ENCODE measurements at places on chromosomes 16 and 17.

DNA sequence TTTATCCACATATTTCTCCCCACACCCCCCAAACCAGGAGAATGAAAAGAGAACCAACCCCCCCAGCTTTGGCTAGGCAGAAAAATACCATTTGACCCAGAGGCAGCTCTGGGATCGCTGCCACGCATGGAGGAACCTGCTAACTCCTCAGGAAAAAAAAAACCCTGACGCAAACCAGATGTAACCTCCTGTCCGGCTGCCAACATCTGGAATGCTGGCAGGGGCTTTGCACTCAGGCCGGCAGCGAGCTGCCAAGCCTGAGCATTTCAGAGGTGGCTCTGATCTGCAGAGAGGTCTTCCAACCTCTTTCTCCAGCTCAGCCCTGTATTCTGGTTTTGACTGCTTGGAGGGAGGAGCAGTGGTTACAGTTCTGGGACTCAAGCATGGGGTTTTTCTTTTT lies 8.2 kb downstream of the IGFBP4 start:
- no peak for DNase-seq

DNA sequence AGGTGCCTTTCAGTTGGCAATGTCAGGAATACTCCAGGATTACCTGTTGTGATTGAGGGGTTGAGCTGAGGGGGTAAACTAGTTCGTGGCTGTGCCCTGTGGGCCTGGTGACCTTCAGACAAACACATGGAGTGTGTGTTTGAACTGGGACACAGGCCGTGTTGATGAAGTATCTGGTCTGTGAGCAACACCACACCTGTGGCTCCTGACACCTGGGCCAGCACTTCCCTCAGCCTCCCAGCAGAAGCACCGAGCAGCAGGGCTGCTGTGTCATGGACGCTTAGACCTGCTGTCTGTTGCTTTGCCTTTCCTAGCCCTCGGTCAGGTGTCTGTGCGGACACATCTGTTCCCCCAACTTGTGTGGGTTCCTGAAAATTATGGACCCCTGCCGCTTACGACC lies 82.9 kb downstream of the KSR1 start:
- no peak for DNase-seq

DNA sequence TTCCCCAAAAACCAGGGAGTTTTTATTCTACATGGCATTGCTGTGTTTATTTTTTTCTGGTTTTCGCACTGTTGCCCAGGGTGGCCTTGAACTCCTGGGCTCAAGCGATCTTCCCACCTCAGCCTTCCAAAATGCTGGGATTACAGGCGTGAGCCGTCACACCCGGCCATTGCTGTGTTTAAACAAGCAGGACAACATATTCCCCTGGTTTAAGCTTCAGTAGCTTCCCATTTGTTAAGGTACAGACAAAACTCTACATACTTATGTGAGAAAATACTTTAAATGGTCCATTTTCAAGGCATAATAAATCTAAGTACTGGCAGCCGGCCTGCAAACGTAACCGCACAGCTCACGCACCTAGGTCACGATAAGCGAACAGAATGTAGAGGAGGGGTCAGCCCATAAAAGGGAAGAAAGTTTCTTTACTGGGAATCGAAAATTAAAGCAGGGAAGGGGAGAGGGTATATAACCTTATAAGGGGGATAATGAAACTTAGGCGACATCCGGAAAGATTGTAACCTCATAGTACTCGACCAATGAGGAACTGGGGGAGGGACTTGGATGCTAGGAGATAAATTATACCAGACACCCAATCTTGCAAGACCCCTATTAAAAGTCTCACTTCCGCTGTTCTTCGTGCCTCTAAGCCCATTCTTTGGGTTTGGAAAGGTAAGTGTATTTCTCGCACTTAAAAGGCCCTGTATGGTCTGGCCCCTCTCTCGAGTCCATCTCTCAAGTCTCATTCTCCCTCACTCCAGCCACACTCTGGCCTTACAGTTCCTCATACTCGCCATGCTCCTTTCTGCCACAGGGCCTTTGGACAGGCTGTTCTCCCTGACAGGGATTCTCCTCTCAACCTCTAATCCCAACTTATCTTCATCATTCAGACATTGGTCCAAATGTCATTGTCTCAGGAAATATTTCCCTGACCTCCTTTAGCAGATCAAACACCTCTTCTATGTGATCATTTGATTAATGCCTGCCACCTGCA lies 59.2 kb downstream of the TEX14 start:
- no peak for DNase-seq

DNA sequence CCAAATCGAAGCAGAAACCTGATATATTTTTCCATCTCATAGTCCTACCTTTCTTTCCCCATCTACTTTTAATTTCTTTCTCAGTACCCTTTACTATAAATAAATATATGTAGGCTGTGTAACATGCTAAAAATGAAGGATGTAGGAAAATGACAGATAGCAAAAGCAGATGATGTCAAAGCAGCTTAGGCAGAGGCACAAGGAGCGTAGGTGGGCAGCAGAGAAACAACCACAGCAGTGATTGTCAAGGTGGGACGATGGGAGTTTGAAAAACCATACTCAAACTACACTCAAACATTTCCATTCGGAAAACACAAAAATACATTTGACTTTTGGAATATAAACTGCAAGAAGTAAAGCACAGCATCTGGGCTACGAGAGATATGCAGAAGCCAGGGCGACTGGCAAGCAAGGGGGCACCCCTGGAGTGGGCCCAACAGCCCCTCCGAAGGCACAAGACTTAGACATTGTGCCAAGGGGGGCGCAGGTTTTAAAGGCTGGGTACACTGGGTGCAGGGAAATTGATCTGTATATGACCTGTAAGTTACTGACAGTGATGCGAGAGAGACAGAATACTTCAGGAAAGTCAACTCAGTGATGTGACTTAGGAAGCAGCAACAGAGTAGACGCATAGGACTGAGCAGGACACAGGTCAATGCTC lies 31.1 kb downstream of the SNN start:
- DNase-seq, result no peak

Measured in HL-60 (cell line).